Bone marrow (tissue), 2 donors: ENCODE measurements at places on chromosomes 12 and 14.

- DNase-seq, result no peak
Observed at GRCh38 chr14:76550534-76550933, 174.6 kb downstream of the ESRRB start.

- DNase-seq, result no peak
Observed at GRCh38 chr14:99517643-99518381, 36.6 kb downstream of the CCNK start.

- DNase-seq, result no peak
Observed at GRCh38 chr12:14261096-14261495, 104.4 kb upstream of the ATF7IP start.

DNA sequence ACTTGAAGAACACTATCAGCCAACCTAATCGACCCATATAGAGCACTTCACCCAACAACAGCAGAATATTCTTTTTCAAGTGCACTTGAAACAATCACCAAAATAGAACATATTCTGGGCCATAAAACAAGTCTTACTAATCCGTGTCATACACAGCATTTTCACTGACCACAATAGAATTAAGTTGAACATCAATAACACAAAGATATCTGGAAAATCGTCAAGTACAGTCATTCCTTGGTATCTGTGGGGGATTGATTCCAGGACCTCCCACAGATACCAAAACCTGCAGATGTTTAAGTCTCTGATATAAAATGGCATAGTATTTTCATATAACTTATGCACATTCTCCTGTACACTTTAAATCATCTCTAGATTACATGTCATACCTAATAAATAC, 295.7 kb downstream of the BCL11B start:
- no peak for DNase-seq

- no peak for DNase-seq
Observed at GRCh38 chr12:29283969-29284700, 96.8 kb downstream of the ERGIC2 start.

DNA sequence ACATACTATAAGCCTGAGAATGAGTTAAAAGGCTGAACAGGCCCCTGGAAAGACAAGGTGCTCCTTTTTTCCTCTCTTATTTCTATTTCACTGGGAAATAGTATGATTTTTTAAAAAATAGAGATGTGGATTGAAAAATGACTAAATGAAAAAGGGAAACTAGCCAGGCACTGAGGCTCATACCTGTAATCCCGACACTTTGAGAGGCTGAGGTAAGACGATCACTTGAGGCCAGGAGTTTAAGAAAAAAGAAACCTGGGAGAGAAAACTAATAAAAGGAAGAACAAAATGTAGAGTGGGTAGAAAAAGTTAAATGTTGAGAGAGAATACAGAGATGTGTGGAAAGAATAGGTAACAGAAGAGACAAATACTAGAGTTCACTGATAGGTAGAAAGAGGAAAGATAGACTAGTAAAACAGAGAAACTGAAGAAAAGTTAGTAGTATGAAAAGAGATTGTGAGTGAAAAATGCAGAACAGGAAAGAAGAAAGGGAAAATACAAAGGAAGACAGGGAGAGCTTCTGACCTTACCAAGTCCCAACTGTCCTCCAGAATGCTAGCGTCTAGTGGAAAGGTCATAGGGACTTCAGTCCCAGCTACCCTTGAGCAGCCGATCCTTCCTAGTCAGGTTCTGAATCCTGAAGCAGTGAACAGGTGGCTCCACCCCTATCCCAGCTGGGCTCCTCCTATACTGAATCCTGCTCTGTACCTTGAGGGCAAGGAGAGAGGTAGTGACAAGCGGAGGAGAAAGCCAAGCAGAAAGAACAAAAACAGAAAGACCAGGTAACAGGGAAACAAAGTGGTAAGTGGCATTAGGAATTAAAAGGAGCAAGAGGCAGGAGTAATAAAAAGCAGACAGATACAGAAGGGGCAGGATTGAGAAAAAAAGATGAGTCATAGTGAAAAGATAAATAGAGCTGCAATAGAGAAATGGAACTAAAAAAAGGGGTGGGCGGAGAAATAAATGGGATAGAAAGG, 7.3 kb downstream of the TMEM116 start:
- no peak for DNase-seq

DNA sequence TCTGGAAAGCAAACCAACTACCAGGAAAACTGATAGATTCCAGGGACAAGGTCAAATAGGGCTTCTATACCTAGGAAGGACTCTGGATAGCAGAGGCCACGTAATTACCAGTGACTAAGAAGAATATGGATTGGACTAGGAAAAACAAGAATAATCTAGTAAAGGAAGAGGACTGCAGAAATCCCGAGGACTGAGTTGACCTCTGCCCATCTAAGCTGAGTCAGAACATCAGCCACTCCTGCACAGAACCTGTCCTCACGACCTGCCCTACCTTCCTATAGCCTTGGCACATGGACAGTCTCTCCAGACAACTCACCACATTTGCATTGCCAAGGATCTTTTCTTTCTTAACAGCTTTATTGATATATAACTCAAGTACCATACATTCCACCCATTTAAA, 2.3 kb downstream of the OR6J1 start:
- no peak for DNase-seq

DNA sequence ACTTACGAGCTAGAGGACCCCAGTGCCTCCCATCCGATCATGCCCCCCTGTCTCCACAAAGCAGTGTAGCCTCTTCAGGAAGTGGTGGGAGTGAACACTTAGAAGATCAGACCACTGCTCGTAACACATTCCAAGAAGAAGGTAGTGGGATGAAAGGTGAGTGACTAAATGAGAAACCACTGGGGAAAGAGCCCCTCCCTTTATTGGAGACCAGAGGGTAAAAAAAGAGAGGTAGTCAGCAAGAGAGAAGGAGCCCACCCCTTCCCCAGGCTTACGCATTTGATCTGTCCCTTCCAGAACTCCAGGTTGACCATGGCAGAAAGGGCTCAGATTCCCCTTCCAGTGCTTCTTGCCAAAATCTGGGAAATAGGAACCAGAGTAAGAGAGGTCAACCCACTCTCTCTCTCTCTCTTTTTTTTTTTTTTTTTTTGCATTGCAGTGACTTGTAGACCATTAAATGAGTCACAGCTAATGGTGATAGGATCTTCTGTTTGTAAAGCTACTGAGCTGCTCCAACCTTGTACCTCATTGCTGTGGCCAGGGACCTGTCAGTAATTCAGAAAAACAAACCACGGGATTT, 165.4 kb downstream of the GCH1 start:
- no peak for DNase-seq

GRCh38 chr14:100856056-100856950, 30.4 kb downstream of the MEG3 start:
- DNase-seq, result no peak

- no peak for DNase-seq
Observed at GRCh38 chr14:97180304-97181200, 383.4 kb downstream of the VRK1 start.

GRCh38 chr12:52976574-52977071, 27.7 kb downstream of the KRT18 start:
- no peak for DNase-seq

GRCh38 chr12:93879476-93880421, 202.6 kb downstream of the CRADD start:
- DNase-seq, result no peak

GRCh38 chr12:47734725-47735480, 9.6 kb upstream of the ENDOU start:
- DNase-seq, result no peak

DNA sequence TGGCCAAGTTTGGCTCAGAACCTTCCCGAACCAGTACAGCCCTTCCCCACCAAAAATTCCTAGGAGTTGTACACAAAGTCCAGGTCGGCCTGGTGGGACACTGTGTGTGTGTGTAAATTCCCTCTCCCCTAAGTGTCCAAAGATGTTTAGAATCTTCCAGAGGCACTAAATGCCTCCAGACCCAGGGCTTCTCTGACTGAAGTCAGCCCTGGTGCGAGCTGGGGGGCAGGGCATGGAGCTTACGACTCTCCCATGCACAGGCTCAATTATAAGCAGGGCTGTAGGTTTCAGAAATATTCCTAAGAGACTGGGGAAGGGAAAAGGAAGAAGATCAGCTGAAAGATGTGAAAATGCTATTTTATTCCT, 106.9 kb upstream of the ATF7IP start:
- no peak for DNase-seq

- no peak for DNase-seq
Observed at GRCh38 chr14:64826333-64826732, 53.4 kb downstream of the SPTB start.

- no peak for DNase-seq
Observed at GRCh38 chr12:40831916-40832315, 139.7 kb downstream of the CNTN1 start.

DNA sequence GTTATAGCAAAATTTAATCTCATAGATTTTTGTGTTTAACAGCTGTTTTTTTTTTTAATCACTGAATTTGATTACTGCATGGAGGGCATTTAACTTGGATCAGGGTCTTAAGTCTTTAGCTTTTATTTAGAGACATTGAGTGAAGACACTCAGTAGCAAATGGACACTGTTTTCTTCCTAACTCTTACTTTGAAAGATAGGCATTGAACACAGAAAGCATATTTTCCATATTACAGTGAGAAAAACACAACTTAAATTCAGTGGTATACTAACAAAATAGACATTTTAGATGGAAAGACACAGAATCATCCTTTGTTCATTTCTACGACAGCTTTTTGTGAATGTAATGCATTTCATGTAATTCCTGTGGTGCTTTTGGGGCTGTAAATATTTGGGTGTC, 571.8 kb downstream of the PRKD1 start:
- DNase-seq, result no peak

DNA sequence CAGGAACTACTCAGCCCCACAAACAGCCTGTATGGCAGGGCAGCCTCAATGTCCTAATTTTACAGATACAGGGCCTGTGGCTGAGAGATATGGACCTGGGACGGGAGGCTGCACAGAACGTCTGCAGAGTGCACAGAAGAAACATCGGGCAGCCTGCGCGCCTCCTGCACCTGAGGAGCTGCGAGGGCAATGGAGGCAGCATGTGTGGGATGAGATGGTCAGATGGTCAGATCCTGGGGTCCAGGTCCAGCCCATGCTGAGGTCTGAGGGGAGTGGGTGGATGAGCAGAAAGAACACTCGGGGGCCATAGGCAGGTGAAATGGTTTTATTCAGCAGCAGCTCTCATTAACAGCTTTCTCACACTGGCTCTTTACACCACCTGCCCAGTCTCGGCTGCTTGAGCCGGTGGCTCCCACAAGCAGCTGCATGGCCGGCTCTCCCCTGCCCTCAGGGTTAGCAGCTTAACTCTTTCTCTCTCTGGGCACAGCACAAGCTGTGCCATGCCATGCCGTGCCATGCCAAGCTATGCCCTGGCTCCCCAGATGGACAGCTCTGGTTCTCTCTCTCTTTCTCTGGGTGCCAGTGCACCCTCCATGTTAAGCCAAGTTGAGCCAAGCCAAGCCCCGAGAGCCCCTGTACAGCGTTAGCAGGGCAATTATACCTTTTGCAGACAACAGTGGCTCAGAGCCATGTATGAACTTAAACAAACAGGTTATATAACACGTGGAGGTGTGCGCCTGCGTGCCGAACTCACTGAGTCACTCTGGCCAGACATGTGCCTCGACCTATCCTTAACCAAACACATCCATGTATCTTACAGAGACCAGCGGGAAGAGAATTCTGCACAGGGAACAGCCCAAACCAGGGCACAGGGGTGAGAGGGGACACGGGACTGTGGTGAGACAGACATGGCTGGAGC, 47.6 kb downstream of the RIMBP2 start:
- DNase-seq, result no peak

- no peak for DNase-seq
Observed at GRCh38 chr14:98564541-98564940, 707.5 kb downstream of the BCL11B start.
